ENCODE measurements at places on chromosomes 12 and 14. TPM values are rescaled to one million over a fixed set of nuclear protein-coding genes. Genes with fewer than 3 reads are reported as not detected.

GPR137C gene
- total RNA-seq, result 10.1 TPM

ANKS1B gene
- 10.1 TPM for total RNA-seq

TAS2R10 gene
- total RNA-seq, result 3.1 TPM

IGFBP6 gene
- 25.7 TPM for total RNA-seq

AKAP3 gene
- total RNA-seq, result 3.3 TPM

RHNO1 gene
- 54.3 TPM for total RNA-seq

FERMT2 gene
- total RNA-seq, result 44.4 TPM

- H3K27ac ChIP-seq, result no peak overlapping the region
- no peaks in the 10 kb centered on the region for H3K27me3 ChIP-seq
- H3K4me3 ChIP-seq, result no peak overlapping the region
Observed at GRCh38 chr14:79693935-79694334, 517.4 kb downstream of the DIO2 start.

DNA sequence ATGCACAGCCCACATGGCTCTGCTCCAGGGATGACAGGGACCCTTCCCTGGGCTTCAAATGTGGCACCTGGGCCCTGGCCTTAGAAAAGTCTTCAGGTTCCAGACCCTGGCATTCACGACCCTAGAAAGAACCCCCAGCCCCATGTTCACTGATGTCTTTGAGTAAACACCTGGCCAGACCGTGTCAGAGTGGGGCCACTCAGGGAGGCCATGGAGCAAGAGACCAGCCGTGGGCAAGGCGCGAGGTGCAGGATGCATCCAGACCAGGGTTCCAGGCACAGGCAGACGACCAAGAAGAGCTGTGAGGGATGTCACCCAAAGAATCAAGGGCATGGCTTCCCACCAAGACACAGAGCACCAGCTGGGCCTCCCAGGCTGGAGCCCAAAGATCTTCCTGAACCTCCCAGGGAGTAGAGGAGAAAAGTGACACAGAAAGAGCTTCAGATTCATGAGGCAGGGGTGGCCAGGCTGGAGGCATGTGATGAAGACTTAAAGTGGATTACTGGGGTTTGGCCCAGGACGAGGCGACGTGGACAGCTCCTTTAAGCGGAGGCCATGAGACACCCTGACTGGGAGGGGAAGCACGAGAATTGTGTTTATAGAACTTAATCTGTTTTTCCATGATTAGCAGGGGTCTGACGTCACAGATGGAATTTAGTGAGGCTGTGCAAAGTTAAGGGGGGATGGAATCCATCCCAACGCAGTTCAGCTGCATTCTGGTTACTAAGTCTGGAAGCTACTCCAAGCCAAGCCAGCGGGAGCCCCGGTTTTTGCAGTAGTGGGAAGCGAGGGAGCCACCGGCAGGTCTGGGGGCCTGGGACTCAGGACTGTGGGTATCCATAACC is 61.6 kb downstream of the ARL6IP4 start:
- no peaks in the 10 kb centered on the region for H3K4me1 ChIP-seq
- no peak for DNase-seq
- no peak overlapping the region for H3K4me3 ChIP-seq
- H3K27ac ChIP-seq, result no peak overlapping the region

- H3K27me3 ChIP-seq, result no peaks in the 10 kb centered on the region
- H3K4me1 ChIP-seq, result peaks cover 13% of the 10 kb centered on the region
- peaks cover 7% of the 10 kb centered on the region for H3K36me3 ChIP-seq
- H3K4me3 ChIP-seq, result no peak overlapping the region
- DNase-seq, result peak; percentile 40
Observed at GRCh38 chr12:103771466-103771865, 69.6 kb downstream of the NT5DC3 start.

- H3K4me1 ChIP-seq, result peaks cover 11% of the 10 kb centered on the region
- no peak overlapping the region for H3K27ac ChIP-seq
- DNase-seq, result no peak
Observed at GRCh38 chr12:71456316-71456715, 16.7 kb downstream of the LGR5 start.
